CD4-positive, alpha-beta T cell (primary cell): ENCODE measurements at places on chromosomes 6 and 20.

DNA sequence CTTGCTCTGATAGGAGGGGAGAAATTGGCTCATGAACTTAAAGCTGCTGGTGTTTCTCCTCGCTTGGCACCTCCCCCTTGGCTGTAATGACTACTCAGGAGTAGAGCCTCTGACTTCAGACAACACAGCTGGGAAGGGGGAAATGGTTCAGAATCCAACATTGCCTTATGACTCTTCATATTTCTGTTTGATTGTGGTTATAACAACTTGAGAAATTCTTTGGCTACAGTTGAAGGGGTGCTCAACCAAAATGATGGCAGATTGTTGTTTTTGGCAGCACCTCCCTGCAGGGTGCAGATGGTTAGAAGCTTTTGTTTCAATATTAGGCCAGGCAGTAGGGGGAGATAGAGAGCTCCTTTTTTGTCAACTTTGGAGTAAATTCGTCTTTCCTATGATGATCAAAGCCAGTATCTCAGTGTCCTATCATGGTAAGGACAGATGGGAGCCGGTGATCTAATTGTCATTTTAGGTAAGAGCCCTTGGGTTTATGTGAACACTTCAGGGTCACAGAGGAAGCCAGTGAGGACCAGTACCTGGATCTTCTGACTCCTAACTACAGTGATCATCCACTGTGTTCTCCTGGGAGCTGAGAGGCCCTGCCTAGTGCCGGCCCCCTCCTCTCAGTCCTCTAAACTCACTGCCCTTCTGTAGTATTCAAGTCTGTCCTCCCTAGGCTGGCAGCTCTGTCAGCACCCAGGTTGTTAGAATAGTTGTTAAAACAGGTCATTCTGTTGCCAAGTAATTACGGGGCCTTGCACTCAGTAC, 39.9 kb downstream of the RPRD1B start:
- DNase-seq, result no peak

GRCh38 chr6:5556011-5556410, 294.7 kb downstream of the FARS2 start:
- DNase-seq, result no peak

GRCh38 chr20:42370075-42370474, 751.9 kb upstream of the CHD6 start:
- DNase-seq, result no peak

- DNase-seq, result no peak
Observed at GRCh38 chr20:5535125-5535756, 215.0 kb upstream of the SHLD1 start.

DNA sequence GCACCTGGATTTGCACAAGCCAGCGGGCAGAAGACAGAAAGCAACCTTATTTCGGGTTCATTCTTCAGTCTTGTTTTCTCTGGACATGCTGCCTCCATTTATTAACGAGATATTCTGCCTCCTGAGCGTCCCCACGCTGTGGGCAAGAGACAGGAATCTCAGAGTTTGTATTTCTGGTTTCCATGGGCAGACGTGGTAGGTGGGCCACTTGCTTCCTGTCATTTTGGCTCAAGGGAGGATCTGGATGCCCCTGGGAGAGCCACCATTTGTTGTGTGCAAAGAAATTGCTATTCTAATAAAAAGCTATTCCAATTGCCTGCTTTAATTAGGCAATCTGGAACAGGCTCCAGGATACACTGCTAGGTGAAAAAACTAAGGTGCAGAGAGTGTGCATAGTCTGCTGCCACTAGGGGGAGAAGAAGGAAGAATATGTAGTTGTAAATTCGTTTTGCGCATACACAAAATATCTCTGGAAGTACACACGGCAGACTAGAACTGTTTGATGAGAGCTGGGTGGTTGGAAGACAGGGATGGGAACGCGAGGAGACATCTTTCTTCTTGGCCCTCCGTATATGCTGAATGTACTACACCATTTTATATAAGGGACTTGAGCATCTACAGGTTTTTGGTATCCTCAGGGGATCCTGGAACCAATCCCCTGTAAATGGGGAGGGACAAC, 30.1 kb upstream of the SLC16A10 start:
- DNase-seq, result peak; percentile 49

DNA sequence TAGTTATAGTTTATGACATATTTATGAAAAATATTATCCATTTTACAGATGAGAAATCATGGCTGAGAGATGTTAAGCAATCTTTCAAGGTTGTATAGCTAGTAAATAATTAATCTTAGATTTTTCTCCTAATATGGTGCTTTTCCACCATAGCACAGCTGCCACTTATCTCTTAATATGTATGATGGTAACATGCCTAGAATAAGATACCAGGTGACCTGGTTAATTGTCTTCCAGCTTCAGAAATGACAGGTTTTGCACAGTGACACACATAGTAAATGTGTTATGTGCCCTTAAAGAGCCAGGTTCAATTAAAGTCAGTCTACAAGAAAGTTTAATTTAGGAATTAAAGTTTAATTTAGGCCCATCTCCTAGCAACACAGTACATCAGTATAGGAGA, 14.8 kb downstream of the TUBB2A start:
- DNase-seq, result no peak

DNA sequence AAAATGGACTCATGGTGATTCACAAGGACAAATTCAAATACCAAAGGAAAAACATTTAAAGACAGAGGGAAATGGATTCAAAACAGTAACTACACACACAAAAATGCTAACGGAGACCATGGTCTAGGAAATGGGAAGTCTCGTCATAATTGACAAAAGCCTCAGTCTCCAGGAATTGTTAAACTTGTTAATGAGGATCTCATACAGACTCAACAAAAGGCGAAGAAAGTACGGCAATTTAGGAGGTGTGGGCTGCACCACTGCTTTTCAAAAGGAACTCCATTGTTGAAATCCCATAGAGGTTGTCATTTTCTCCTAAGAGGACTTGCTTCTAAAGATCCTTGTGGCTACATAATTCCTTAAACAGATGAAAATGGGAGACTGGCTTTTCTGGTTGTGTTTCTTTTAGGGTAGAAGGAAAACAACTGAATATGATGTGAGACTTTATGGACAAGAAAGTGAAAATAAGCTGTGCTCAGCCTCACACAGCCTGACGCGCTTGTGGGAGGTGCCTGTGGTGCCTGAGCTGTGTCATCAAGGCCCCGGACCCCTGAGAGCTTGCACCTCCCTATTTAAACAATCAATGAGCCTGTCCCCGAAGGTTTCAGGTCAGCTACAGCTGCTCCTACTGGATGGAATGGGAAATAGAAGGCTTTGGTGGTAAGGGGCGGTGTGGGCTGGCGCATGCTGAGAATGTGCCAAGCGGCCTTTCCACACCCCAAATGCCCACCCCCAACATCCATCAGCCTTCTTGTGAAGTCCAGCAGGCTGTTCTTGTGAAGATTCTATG, 2.5 kb upstream of the CLDN20 start:
- no peak for DNase-seq

DNA sequence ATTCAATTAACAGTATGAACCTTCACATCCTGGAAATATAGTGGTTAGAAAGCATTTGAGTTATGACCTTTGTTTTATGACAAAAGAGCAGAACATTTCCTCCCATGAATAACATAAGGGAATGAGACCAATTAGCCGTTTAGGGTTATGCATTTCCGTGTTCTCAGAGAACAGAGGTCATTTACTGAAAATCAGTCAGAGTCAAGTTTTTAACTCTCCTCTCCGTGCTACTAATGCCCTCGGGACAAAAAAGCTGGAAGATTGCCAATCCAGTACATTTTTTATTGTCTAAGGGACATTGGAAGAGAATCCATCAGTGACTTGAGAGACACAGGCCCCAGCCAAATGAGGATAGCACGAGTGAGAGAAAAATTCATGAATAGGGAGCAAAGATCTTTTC, 632.7 kb downstream of the RFPL4B start:
- DNase-seq, result no peak

DNA sequence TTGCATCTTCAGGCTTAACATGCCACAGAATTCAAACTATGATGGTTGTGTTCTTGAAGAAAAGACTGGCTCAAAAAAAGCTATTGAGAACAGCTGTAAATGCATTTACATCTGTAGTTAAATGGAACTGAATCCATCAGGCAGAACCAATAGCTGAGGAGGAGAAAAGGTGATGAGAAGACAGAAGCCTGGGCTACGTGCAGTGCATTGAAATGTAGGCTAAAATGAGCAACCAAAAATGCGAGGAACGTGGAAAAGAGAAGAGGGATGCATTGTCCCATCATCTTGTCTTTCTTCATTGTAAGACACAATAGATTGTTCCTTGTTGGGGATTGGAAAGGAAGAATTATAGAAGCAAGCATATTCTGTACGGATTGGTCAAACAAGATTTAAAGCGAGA, 13.8 kb upstream of the HDDC2 start:
- DNase-seq, result no peak

DNA sequence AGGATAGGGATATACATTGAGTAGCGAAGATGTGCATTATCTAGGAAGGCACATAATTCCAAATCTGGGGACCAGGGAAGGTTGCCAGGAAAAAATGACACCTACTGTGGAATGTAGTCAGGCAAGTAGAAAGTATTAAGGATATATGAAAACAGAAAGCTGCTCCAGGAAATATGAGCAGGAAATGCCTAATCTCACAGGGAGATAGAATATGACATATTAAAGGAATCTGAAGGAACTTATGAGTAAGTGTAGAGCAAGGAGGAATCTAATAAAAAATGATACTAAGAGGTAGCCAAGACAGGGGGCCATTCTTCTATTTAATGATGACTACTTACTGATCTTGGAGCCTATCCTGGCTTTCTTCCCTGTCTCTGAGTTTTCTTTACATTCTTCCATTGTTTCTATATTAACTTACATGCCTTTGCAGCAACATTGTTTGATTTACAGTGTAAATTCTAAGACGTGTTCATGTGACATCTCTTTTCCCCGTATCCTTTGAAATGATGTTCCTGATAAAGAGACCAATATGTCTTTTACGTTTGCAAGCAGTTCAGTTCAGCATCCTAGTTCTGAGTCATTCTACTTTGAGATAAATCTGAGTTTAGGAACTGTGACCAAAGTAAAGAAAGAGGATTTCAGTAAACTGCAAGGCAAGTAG, 58.6 kb downstream of the TINAG start:
- DNase-seq, result no peak

GRCh38 chr6:158002951-158003853, 21.5 kb downstream of the SYNJ2 start:
- no peak for DNase-seq

- DNase-seq, result no peak
Observed at GRCh38 chr6:34359418-34360158, 32.9 kb downstream of the NUDT3 start.

DNA sequence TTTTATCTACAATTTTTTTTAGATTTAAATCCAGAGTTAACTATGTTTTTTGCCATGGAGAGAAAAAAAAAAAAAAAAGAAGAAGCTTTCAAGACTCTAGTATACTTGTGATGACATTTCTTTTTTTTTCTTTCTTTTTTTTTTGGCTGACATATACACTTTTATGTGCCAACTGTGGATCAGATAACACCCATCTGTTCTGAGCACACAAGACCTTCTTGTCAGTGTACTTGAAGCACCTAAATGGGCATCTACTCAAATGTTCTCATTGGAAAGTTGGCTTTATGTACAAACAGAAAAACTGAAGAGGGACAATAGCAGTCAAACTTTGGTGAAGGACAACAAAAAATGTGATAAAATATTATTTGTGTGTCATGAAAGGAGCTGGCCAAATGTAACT, 904.5 kb downstream of the GRIK2 start:
- no peak for DNase-seq

GRCh38 chr6:131952886-131953509, 1.8 kb upstream of the CCN2 start:
- DNase-seq, result no peak

DNA sequence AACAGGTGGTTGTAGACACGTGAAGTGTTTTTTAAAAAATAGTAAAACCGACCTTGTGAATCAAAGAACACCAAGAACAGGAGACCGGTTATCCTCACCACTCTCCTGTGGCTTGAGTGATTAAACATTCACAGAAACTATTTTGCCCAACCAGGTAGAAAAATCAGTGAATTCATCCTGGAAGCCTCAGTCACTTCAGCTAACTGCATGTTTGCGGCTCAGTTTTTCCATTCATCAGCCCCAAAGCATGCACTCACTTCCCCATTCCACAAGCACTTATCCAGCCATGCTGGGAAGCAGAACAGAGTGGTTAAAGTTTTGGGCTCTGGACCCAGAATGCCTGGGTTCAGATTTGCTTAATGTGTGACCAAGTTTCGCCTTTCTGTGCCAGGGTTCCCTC, 2.4 kb downstream of the LRRN4 start:
- DNase-seq, result no peak

DNA sequence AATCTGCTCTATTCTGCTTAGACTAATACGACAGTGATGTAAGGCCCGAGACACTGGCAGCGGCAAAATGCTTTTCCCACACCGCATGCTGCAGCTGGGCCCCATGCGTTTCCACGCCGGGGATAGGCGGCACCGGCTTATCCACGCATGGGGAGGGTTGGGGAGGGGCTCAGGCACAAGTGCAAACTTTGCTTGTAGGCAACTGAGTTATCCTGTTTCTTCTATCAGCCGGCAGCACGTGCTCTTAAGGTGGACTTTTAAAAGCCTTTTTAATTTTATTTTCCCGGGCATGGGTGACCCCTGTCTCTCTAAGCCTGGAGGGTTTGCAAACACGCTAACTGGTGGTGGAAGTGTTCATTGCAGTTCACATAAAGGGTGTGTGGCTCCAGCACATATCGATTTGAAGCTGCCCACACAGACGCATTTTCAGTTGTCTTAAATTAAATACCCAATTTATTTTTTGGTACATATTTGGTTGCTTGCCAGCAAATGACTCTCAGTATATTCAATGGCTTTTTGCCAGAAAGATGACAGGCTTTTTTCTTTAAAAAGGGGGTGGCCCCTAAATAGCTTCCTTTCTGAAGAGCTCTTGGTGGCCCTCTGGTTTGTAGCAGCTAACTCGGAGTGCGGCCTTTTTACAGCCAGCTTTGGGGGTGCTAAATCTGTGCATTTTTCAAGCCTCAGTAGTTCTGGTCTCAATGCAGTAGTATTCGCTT, 561.8 kb upstream of the AGPAT4 start:
- no peak for DNase-seq

DNA sequence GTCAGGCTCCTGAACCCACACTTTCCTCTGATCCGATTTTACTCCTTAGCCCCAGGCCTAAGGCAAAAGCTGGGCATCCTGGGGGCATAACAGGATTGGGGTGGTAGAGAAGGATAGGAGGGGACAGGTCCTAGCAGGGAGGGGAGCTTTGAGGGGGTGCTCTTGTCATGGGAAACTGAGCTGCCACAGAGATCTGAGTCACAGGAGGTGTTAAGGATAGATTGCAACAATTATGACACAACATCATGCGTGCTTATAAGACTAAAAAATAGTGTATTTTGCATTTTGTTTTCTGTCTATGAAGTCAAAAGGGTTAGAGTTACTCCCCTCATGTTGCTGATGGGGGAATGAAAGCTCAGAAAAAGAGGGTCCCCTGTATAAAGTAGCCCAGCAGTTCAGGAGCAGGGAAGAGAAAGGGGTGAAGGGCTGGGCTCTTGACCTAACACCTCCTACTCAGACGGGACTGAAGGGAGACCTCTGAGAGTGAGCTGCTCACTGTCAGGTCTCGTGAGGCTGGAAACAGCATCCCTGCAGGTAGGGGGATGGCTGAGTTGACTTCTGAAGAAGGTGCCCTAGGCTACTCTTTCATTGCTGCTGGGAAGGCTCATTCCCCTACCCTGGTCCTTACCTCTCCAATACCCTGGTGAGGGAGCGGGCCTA, 2.0 kb downstream of the GLP1R start:
- DNase-seq, result no peak
